ENCODE measurements at places on chromosomes 11 and 22.
A peak's percentile ranks its signal among the peaks of the same experiment; 100 is the strongest.

GRCh38 chr22:49689255-49689770, 138.4 kb downstream of the BRD1 start:
- no peak for DNase-seq

GRCh38 chr22:47558828-47559700, 796.6 kb downstream of the TBC1D22A start:
- DNase-seq = no peak

GRCh38 chr11:3905080-3905953, 49.9 kb downstream of the STIM1 start:
- peak; percentile 89 for DNase-seq

- no peak for DNase-seq
Observed at GRCh38 chr11:29282088-29282487, 734.7 kb downstream of the KCNA4 start.

DNA sequence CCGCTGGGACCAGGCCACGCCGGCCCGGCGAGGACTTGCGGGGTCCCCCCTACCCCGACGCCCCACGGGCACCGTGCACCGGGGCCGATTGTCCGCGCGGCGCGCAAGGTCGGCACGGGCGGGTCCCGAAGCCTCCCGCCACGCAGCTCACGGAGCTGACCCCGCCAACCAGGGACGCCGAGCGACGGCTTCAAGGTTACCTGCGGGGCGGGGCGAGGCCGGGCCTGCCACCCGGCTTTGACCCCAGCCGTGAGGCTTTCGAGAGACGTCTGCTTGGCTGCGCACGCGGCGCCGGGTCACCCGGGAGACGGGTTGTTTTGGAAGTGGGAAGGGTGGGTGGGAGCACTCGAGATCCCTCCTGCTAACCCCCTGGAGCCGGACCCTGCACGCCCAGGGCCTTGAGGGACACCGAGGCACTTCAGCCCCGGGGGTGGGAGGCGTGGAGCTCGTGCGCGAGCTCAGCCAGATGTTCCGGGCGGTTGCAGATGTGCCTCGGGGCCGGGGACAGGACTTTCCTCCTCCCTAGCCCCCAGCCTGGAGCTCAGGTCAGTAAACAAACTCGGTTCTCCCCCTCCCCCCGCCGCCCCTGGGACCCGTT, 3.2 kb upstream of the WNT11 start:
- DNase-seq = peak; percentile 13

DNA sequence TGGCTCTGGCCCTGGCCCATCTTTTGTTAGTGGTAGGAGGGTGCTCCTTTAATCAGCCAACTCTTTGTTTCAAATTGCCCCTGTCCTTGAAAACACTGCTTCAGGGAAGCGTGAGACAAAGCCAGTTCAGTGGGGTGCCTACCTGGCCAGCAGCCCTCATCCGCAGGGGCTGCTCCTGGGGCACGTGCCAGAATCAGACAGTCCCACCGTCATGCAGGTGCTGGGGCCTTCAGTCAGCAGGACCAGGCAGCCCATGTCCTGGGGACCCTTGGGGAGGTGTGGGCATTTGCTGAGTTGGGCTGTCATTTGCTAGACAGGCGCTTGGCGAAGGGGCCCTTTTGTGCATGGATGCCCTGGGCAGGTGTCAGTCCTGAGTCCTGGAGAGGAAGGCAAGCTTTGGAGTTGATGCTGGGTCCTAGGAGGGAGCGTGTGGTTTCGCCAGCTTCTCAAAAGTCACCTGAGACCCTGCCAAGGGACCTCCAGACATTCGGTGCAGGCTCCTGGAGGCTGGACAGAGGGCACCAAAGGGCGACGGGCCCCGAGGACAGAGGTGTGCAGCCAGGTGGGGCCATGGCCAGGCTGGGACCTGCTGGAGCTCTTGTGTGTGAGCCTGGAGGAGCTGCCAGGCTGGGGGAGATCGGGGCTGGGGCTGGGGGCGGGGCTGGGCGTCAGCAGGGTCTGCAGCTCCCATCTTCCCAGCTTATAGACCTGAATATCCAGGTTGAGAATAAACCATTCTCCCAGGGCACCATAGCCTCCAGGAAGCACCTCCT, 15.0 kb upstream of the RTN4R start:
- DNase-seq = no peak

- DNase-seq = no peak
Observed at GRCh38 chr11:17575431-17576425, 28.7 kb downstream of the OTOG start.

- no peak for DNase-seq
Observed at GRCh38 chr11:12741671-12742216, 67.5 kb downstream of the TEAD1 start.

GRCh38 chr11:83014951-83015350, 56.7 kb downstream of the RAB30 start:
- DNase-seq = no peak

DNA sequence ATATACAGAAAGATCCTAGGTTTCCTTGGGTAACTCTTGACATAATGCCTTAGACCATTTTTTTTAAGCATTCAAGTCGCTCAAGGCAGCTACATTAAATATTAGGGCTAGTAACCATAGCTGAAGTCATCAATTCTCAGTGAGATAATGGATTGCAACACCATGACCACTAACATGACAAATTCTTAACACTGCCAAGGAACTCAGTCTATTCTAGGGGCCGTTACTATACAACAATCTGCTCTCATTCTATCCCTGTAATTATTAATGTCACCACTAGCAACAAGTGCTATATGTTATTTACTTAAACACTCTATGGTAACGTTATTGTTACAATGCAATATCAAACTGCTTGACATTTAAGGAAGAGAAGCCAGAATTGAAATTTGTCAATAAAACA, 3.2 kb upstream of the STK33 start:
- DNase-seq = no peak

- no peak for DNase-seq
Observed at GRCh38 chr11:131305005-131305404, 65.4 kb upstream of the NTM start.

GRCh38 chr11:65418681-65419459, 3.7 kb upstream of the NEAT1 start:
- peak; percentile 97 for DNase-seq

GRCh38 chr22:23226497-23226850, 46.2 kb downstream of the BCR start:
- no peak for DNase-seq

DNA sequence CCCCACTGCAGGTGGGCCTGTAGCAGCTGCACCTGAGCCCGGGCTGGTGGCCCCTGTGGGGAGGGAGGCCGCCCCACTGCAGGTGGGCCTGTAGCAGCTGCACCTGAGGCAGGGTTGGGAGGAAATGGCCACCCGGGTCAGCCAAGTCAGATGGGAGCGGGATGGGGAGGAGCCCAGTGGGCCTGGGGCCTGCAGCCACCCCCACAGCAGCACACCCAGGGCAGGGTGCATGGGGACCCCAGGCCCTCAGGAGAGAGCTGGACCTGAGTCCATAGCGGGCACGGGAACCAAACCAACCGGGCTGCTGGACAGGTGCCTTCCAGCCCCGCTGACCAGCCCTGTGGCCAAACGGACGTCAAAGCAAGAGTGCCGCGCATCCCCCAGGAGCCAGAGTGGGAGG, 61.7 kb downstream of the BRD1 start:
- DNase-seq = no peak

DNA sequence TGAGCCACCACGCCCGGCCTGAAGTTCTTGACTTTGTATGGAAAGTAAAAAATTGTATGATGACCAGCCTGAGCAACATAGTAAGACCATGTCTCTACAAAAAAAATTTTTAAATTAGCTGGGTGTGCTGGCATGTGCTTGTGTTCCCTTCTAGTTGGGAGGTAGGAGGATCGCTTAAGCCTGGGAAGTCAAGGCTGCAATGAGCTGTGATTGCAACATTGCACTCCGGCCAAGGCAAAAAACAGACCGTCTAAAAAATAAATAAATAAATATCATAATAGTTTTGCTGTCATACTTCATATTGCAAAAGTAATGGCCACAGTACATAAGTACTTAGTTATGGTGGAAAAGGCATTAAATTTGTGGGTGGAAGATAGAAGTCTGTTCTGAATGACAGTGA, 3.4 kb downstream of the AGBL2 start:
- DNase-seq = no peak

DNA sequence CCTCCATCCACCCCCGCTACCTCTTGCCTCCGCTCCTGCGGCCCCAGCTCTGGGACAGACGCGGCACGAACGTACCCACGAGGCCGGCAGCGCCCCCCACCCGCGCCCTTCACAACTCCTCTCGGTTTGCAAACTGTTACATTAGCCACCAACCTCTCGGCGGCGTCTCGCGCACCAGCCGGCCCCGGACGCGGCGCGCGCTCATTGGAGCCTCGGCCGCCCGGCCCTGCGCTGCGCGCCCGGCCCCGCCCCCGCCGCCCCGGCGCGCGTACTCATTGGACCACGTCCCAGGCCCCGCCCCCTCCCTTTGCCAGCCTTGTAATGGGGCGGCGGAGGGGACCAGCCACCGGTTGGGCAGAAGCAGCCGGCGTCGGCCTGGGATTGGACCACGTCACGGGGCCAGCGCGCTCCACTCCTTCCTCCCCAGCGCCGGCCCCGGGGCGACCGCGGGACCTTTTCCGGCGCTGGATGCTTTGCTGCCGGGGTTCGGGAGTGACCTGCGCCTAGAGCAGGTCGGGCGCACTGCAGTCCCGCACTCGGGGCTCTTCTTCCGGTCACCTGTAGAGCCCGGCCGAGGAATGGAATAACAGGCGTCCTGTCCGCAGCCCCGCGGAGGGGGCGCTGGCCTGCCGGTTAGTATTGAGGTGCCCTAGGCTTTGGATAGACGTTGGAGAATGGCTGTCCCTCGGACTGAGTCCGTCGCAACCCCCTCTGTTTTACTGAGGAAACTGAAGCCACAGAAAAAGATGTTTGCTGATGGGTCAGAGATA, at the start of gene HYOU1:
HYOU1 (minus strand) TSS at position 206 of the 770 bp plus-strand sequence. CDS start 1,045 bp downstream, outside the sequence.
- DNase-seq = peak; percentile 99

GRCh38 chr11:1112351-1113191, 37.9 kb downstream of the MUC2 start:
- no peak for DNase-seq

DNA sequence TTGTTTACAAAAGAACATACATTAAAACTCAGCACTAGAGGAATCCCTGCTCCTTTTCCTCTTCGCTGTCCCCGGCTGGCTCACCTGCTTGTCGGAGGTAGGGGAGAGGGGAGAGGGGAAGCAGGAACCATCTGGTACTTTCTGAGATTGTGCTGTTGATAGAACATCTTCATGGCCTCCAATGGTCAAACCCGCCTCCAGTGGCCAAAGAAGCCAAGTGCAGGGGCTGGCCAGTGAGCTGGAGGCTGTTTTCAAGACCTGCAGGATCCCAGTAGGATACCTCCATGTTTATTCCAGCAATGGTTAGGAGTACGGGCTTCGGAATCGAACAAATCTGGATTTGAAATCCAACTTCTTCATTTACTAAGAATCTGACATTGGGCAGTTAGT, 92.6 kb downstream of the PKNOX2 start:
- DNase-seq = no peak

DNA sequence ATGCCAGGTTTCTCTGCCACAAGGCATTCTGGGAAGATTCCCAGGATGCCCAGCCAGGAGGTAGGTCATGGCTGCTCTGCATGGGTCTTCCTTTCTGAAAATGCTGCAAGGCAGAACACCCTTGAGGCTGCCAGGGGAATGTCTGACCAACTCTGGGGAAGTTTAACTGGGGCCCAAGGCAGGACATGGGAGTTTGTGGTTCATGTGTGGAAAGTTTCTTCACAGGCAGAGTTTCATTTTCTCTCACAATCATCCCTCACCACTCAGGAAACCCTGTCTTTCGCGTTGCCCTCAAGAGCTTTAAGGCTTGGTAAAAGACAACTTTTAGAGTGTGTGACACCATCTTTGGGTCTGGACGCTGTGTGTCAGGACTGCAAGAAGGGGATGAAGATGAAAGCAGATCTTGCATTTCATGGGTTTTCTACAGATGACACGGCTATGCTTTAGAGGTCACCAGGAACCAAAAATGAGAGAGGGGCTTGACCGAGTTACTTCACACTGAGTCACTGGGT, 133.5 kb downstream of the CD44 start:
- DNase-seq = peak; percentile 70

DNA sequence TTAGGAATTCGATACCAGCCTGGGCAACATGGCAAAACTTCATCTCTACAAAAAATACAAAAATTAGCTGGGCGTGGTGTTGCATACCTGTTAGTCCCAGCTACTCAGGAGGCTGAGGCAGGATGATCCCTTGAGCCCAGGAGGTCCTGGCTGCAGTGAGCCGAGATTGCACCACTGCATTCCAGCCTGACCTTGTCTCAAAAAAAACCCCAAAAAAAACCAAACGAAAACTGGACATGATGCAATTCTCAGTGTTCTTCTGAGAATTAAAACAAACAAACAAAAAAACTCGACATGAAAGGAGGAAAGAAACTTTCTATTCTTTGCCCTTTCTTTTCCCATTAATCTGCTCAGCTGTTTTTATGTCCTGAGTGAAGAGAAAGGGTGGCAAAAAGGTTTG, 7.4 kb downstream of the MED17 start:
- no peak for DNase-seq

GRCh38 chr22:47621253-47621652, 858.8 kb downstream of the TBC1D22A start:
- DNase-seq = no peak

DNA sequence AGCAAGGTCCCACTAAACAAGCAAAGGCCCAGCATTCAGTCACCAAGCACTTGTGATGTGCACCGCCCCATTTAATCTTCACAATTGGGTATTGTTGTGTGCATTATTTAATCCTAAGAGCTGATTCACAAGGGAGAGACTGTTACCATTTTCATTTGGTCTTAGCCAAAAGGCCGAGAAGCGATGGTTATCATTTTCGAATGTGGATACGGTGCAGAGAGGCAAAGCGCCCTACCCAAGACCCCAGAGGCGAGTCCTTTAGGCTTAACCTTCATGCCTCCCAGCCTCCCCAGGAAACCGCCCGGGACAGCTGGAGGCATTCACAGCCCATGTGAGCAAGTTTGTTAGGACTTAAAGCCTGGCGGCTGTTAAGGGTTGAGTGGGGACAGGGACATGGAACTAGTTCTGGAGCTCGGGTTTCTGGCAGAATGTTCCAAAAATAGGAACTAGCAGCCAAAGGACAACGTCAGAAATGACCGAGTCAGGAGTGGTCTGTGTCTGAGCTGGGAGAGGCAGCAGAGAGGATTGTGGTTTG, 13.0 kb upstream of the UPK3A start:
- DNase-seq = no peak

DNA sequence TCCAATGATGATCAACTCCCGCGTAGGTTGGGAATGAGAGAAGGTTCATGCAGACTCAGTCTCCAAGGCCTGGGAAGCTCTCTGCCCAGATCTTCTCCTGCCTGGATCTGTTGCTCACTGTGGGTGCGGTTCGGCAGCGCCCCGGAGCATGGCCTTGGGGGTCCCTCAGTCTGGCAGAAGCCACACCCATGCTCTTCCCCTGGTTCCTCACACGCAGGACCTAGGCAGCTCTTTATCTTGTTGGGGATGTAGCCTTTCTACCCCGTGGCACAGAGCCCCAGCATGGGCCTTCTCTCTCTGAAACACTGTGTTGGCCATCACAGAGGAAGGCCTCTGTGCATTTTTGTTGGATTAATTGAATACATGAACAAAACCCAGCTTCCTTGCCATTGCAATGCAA, 1461.6 kb downstream of the BRD1 start:
- no peak for DNase-seq

DNA sequence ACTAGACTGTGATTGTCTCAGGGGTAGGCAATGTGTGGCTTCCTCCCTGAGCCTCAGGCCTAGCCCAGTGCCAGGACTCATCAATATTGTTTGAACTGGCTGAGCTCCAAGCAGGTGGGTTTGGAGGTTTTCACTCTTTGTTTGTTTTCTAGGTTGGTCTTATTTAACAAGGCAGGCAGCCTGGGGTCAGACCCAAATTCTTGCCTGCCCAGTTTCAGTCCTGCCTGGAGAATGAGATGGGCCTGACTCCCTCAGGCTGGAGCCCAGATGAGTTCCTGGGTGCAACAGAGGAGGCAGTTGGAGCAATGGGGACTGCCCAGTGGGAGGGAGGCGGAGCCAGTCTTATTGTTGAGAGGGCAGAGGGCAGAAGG, 28.3 kb upstream of the TP53I11 start:
- no peak for DNase-seq

Measured in activated naive CD4-positive, alpha-beta T cell treated with anti-CD3 and anti-CD28 coated beads for 36 hours (primary cell).